ENCODE measurements at places on chromosomes 3 and 15. TPM values are rescaled to one million over a fixed set of nuclear protein-coding genes. Genes with fewer than 3 reads are reported as not detected.

Gene IL5RA
- total RNA-seq: not detected

Gene CA12
- total RNA-seq: 192 TPM

Gene GOLGA6B
- total RNA-seq: 0.06 TPM

Gene CLDN1
- 19.6 TPM for total RNA-seq

Gene CSPG4
- 0.12 TPM for total RNA-seq

Gene ACVR2B
- 3.1 TPM for total RNA-seq

Gene TMEM40
- 0.15 TPM for total RNA-seq

Gene NEDD4
- 86.3 TPM for total RNA-seq

Gene TMEM43
- total RNA-seq: 150 TPM

Gene PDZRN3
- total RNA-seq: not detected

Gene TNNC1
- 1.2 TPM for total RNA-seq

Gene MYZAP
- 1.3 TPM for total RNA-seq

Data from A549 treated with Hydrocortisone at 1 μM for 4 hours (cell line).